Activated T-cell treated with anti-CD3 and anti-CD28 coated beads, Interleukin-2, amount 50 U/mL, for 72 hours (primary cell): ENCODE measurements at places on chromosomes 2 and 18. TPM values are rescaled to one million over a fixed set of nuclear protein-coding genes. Genes with fewer than 3 reads are reported as not detected.

FAM237A gene
- total RNA-seq, result not detected

ATOH8 gene
- total RNA-seq, result not detected

KATNAL2 gene
- 1.7 TPM for total RNA-seq

C1D gene
- total RNA-seq, result 22.5 TPM

BOLL gene
- 0.10 TPM for total RNA-seq

NEURL3 gene
- 5.3 TPM for total RNA-seq

FOXI3 gene
- not detected for total RNA-seq

DHRS9 gene
- total RNA-seq, result 4.6 TPM

APCDD1 gene
- total RNA-seq, result not detected

- H3K4me3 ChIP-seq, result no peak overlapping the region
- H3K27me3 ChIP-seq, result no peaks in the 10 kb centered on the region
- no peaks in the 10 kb centered on the region for H3K36me3 ChIP-seq
- H3K27ac ChIP-seq, result no peak overlapping the region
- peaks cover 29% of the 10 kb centered on the region for H3K4me1 ChIP-seq
Measured at GRCh38 chr2:233977296-233977837, 60.2 kb downstream of the TRPM8 start.

- H3K36me3 ChIP-seq, result peaks cover 2% of the 10 kb centered on the region
- no peak for DNase-seq
- H3K27ac ChIP-seq, result no peak overlapping the region
Measured at GRCh38 chr2:43110442-43110871, 115.9 kb downstream of the ZFP36L2 start.

DNA sequence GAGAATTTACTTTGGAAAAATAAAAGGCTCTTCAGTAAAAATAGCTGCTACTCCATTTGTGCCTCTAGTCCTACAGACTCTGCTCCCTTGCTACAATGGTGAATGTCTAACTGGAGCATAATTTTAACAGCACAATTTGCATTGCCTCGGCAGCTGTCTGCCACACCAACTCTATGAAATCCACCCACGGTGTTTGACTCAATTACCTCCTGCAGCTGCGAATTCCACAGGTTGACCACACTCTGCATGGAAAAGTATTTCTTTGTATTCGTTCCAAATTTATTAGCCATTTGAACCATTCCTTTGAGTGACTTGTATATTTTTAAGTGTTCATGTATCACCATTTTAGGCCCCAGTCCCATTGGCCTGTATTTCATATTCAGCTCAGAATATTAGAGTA, 182.1 kb upstream of the CCDC68 start:
- peaks cover 12% of the 10 kb centered on the region for H3K27me3 ChIP-seq
- no peaks in the 10 kb centered on the region for H3K36me3 ChIP-seq
- H3K4me1 ChIP-seq, result no peaks in the 10 kb centered on the region

DNA sequence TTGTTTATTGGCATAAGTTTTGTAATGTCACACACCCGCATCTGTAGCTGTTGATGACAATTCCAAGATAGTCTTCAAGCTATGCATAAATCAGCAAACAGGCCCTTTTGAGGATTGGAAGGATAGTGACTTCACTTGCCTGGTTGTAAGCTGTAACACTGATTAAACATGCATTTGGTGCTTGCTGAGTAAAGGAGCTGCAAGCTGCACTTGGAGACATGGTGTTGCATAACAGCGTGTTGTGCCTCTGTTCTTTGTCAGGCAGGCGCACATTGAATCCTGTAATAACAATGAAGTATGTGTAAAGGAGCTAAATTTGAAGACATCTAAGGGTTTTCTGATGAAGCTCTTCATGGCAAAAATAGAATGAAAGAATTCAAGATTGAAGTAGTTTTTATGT, 68.7 kb upstream of the TTC27 start:
- peaks cover 3% of the 10 kb centered on the region for H3K36me3 ChIP-seq
- H3K27me3 ChIP-seq, result no peaks in the 10 kb centered on the region
- no peak overlapping the region for H3K4me3 ChIP-seq
- no peak overlapping the region for H3K27ac ChIP-seq

DNA sequence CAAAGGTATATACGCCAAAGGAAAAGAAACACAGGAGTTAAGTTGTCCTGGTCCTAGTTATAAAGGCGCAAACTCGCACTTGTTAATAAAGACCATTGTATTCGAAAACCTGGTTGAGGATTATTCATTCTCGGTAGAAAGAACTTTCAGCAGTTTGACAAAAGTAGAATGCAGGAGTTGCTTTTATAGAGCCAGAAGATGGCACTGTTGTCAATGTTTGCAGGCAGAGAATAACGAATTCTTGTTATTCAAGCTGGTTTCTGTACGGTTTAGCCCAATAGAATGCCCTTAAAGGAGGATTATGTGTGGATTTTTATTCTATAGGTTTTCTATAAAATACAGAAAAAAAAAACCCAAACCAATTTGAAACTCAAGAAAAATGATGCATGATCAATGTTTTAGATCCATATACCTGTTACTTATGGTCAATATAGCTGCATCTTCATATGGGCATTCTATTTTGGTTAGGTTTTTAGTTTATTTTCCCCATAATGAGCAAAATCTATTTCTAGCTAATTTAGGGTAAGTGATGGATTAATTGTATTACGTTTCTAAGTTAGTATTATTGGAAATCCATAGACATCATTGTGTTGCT, 510.3 kb downstream of the PLCL1 start:
- no peak overlapping the region for H3K4me3 ChIP-seq
- H3K4me1 ChIP-seq, result peaks cover 3% of the 10 kb centered on the region
- H3K27me3 ChIP-seq, result peaks cover 45% of the 10 kb centered on the region
- no peak overlapping the region for H3K27ac ChIP-seq
- H3K36me3 ChIP-seq, result no peaks in the 10 kb centered on the region

DNA sequence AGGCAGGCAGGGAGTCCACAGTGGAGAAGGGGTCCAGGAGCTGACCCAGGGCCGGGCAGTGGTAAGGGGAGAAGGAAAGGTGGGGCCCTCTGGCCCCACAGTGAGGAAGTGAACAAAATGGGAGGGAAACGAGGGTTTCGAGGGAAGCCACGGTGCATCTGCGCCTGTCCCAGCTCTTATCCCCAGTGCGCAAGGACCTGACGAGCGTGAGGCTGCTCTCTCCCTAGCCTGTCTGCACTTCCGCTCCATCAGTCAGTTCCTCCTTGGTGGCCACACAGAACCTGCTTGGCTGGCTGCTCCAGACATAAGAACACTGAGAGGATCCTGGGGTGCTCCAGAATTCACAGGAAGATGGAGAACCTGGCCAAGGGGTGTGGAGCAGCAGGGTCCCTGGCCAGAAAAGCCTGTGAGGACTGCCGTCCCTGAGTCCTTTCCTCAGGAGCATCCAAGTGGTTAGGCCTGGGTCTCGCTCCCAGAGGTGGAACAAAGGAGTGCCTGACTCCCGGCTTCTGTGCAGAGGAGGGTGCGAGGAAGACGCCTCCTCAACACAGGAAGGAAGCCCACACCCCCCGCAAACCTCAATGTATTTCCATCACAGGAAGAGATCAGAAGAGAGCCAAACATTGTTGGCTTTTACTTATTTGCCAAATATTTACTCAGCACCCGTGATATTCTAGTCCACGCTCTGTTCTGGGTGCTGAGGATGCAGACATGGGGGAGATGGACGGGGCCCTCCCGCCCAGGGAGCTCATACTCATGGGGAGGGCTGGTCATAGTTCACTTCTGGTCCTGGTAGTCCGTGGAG, 43.7 kb upstream of the SEMA4C start:
- peak overlapping the region; percentile 35 for H3K27ac ChIP-seq
- H3K4me1 ChIP-seq, result peaks cover 25% of the 10 kb centered on the region
- peak; percentile 62 for DNase-seq
- H3K4me3 ChIP-seq, result peak overlapping the region; percentile 68
- H3K27me3 ChIP-seq, result no peaks in the 10 kb centered on the region

DNA sequence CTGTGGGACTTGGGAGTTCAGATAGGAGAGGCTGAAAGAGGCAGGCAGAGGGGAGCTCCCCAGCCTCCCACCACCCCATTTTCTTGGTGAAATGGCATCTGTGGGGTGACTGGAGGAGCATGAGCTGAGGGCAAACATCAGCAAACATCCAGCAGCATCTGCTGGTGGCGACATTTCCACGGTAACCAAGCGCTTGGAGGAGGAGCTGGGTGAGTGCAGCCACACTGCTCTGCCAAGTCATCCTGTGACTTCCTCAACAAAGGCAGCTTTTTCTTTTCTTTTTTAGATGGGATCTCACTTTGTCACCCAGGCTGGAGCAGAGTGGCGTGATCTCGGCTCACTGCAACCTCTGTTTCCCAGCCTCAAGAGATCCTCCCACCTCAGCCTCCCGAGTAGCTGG, 5.6 kb downstream of the TXNL4A start:
- peak overlapping the region; percentile 72 for H3K27ac ChIP-seq
- DNase-seq, result peak; percentile 55
- H3K27me3 ChIP-seq, result no peaks in the 10 kb centered on the region
- peaks cover 13% of the 10 kb centered on the region for H3K36me3 ChIP-seq
- peaks cover 84% of the 10 kb centered on the region for H3K4me1 ChIP-seq

DNA sequence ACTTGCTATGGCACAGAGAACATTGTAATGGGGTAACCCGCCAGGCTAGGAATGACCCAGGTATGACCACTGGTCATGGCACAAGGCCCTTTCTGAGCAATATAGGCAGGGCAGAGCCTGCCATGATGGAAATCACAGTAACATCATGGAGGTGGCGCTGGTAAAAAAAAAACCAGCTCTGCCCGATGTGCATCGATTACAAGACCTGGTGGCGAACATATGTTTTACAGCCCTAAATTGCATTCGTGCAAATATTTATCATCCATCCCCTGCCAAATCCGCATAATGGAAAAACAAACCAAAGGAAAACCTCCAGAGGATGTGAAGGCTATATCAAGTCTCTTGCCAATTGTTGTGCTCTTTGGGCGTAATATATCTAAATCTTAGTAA, 60.6 kb downstream of the SEMA4F start:
- DNase-seq, result no peak
- no peaks in the 10 kb centered on the region for H3K4me1 ChIP-seq
- peak overlapping the region; percentile 91 for H3K4me3 ChIP-seq
- no peaks in the 10 kb centered on the region for H3K27me3 ChIP-seq

DNA sequence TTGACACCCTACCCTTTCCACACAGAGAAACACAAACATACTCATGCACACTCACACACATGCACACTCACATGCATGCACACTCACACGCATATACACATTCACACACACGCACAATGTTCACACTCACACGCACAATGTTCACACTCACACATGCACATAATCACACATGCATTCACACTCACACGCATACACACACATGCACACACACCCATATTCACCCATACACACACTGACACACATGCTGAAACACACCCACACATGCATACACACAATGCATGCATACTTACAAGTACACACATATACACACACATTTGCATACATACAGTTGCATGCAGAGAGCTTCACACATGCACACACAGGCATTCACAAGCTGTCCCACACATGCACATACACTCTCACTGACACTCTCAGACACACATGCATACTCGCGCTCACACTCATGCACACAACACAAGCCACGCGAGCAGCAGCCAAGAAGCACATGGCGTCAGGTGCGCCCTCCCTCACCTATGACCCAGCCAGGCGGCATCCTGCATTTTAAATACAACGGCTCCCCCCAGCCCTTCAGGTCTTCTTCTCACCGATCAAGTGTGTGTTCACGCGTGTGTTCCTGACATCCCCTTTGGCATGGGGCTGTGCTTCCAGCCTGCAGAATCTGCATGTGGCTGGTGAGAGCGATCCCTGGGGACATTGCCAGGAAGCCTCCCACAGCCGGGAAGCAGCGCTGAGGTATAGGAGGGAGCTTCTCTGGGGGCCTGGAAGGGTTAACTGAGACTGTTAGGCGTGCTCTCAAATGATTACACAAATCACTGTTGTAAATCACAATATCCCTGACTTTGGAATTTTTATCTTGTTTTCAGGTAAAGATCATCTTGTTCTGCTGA, 195.1 kb downstream of the RTP5 start:
- no peaks in the 10 kb centered on the region for H3K27me3 ChIP-seq
- H3K36me3 ChIP-seq, result no peaks in the 10 kb centered on the region

DNA sequence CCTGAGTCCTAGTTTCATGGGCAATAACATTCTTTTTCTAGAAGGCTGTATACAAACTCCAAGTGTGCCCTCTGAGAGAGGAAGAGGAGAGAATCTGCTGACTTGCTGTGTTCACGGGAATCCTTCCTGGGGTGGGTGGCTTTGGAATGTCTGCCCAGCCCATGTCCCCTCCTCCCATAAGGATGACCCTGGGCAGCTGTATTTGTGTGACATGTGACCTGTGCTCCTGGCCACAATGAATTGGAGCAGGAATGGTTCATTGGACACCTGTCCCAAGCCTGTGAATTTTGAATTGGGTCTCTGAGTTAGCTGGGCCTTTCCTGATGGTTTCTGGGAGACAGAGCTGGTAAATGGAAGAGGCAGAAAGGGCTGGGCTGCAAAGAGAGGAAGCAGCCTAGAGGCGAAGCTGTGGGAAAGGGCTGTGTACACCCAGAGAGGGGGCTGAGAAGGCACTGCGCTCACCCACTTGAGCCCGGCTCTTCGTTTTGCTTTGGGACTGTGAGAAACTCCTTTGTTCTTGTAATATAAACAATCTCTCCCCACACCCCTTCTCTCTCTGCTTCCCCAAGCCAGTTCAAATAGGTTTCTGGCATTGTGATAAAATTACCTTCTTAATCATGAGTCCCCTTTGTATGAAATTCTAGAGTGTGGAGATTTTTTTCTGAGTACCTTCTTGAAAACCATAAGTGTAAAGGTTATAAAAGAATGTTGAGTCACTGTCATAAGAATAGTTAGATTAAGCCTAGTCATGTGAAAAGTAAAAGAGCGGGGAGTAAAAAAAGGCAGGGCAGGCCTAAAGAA, 49.8 kb downstream of the SLC4A5 start:
- H3K4me1 ChIP-seq, result peaks cover 16% of the 10 kb centered on the region
- H3K27ac ChIP-seq, result no peak overlapping the region
- H3K36me3 ChIP-seq, result no peaks in the 10 kb centered on the region

DNA sequence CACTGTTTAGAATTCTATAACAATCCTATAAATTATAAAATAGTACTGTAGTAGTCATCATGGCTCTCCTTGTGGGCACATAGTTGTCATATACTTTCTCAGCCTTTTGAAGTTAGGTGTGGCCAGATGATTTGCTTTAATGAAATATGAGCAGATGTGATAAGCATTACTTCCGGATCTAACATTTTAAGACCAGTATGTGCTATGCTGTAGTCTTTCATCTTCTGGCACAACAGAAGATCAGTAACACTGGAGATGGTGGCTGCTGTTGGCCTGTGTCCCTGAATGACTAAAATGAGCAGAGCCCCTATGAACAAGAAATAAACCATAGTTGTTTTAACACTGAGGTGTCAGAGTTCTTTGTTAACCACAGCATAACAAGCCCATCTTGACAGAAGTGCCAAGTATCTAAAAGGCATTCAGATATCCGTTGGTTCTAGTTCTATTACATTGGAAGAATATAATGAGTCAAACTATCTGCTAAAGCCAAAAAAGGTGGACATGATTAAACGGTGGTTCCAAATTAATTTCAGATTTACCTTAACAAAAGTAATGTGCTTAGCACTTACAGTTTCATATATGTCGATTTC, 6.3 kb downstream of the MEX3C start:
- peaks cover 23% of the 10 kb centered on the region for H3K36me3 ChIP-seq
- H3K27ac ChIP-seq, result peak overlapping the region; percentile 86
- peak overlapping the region; percentile 81 for H3K4me3 ChIP-seq
- no peaks in the 10 kb centered on the region for H3K27me3 ChIP-seq
- peak; percentile 40 for DNase-seq
- H3K4me1 ChIP-seq, result peaks cover 85% of the 10 kb centered on the region

- no peak overlapping the region for H3K27ac ChIP-seq
- H3K27me3 ChIP-seq, result no peaks in the 10 kb centered on the region
- no peak overlapping the region for H3K4me3 ChIP-seq
- H3K4me1 ChIP-seq, result peaks cover 6% of the 10 kb centered on the region
Measured at GRCh38 chr2:241139531-241140444, 9.5 kb downstream of the PASK start.
